ENCODE measurements at places on chromosomes 5 and 9.

- DNase-seq = no peak
These were observed 156.2 kb downstream of the PPP2R2B start for GRCh38 chr5:146722361-146722779.

GRCh38 chr5:88322785-88323184, 54.1 kb upstream of the TMEM161B start:
- no peak for DNase-seq

GRCh38 chr9:4292781-4293180, 7.1 kb downstream of the GLIS3 start:
- DNase-seq = no peak

DNA sequence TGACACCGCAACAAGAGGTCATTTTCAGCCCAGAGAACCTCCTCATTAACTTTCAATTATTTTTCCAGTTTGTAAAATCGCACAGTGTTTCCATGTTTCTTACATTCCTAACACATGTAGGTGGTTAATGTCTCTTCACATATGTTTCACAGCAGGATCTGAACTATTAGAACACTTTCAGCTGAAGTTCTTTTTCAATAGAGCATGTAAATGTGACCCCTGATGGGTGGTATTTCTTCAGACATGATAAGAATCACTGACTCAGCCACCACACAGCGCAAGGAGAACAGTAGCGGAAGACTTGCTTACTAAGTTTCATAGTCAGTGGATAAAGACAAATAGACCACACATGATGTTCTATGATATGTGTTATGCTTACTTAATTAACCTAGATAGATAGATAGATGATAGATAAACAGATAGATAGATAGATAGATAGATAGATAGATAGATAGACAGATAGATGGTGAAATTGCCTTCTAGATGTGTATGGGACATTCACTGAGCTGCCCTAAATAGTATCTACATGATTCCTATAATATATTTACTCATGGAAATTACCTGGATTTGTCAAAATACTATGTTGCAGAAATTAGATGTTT, 1992.1 kb upstream of the NUDT12 start:
- no peak for DNase-seq

All from CD4-positive, alpha-beta memory T cell (primary cell).